ENCODE measurements at places on chromosomes 11 and 22.

DNA sequence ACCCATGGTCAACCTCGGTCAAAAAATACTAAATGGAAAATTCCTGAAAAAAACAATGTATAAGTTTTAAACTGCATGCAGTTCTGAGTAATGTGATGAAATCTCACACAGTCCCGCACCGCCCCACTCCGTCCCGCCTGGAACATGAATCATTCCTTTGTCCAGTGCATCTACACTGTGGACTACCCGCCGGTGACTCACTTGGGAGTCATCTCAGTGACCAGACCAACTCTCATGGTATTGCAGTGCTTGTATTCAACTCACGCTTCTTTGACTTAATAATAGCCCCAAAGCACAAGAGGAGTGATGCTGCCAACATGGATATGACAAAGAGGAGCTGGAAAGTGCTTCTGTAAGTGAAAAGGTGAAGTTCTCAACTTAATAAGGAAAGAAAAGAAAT is 48.8 kb downstream of the ARHGAP32 start:
- DNase-seq = peak; percentile 100

- DNase-seq = no peak
These were observed 123.4 kb downstream of the CYP2R1 start for GRCh38 chr11:14768526-14769188.

GRCh38 chr22:20587206-20587958 is 80.0 kb downstream of the MED15 start:
- DNase-seq = no peak

DNA sequence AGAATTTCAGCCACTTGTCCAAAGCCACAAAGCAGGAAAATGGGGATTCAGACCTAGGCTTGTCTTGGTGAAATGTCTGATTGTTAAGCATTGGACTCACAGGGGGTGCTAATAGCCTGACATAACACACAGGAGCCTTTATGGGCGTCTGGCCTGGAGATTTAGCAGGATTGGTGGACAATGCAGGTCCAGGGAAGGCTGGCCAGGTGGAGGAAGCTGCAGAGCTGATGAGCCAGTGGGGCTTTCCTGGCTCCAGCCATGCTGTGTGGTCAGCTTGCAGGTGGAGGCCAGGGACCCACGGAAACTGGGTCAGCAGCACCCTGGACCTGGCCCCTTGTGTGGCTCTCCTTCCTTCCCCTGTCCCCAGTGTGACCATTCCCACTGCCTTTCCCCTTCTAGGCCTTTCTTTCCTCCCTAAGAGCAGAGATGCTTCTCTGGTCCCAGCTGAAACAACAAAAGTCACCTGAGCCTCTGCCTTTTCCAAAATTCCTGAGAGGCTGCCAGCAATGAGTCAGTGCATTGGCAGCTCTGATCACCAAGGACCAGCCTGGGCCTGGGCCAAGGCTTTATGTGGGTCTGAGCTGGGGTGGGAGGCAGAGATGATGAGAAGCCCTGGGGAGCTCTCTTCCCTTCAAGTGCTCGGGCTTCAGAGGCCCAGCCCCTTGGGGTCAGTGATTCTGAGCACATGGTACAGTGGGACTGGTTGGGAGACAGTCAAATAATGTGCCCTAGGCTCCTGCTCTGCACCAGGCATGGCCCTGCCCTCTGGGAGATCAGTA is 85.2 kb downstream of the CCDC81 start:
- DNase-seq = peak; percentile 90

GRCh38 chr11:75344186-75344585 is 7.3 kb downstream of the ARRB1 start:
- no peak for DNase-seq

DNA sequence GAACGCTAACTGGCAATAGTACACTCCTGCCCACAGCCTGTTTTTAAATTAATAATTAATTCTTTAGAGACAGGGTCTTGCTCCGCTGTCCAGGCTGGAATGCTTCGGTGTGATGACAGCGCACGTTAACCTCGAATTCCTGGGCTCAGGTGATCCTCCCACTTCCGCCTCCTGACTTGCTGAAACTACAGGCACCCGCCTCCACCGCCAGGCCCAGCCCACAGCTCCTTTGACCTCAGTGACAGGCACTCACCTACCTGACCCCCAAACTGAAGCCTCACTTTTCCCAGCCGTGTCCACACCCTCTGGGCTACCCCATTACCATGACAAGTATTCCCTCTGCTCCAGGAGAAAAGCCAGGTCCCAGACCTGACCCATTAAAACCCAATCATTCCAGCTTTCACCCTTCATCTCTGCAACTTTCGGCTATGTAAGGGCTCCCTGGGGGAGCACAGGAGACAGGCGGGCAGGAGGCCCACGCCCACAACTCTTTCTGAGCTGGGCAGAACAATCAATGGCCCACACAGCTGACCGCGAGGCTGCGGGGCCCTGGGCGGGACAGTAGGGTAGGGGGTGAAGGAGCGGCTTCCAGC is 730 bp downstream of the LMNTD2 start:
- DNase-seq = no peak

DNA sequence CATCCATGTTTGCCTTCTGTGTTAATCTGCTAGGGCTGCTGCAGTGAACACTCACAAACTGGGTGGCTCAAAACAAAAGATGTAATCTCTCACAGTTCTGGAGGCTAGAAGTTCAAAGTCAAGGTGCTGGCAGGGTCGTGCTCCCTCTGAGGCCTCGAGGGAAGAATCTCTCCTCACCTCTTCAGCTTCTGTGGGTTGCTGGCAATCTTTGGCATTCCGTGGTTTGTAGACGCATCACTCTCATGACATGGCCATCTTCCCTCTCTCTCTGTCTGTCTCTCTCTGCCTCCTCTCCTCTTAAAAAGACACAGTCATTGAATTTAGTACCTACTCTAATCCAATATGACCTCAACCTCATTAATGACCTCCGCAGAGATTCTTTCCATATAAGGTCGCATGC is 78.8 kb downstream of the TSPAN18 start:
- no peak for DNase-seq

GRCh38 chr11:129933891-129934290 is 38.5 kb upstream of the NFRKB start:
- no peak for DNase-seq

DNA sequence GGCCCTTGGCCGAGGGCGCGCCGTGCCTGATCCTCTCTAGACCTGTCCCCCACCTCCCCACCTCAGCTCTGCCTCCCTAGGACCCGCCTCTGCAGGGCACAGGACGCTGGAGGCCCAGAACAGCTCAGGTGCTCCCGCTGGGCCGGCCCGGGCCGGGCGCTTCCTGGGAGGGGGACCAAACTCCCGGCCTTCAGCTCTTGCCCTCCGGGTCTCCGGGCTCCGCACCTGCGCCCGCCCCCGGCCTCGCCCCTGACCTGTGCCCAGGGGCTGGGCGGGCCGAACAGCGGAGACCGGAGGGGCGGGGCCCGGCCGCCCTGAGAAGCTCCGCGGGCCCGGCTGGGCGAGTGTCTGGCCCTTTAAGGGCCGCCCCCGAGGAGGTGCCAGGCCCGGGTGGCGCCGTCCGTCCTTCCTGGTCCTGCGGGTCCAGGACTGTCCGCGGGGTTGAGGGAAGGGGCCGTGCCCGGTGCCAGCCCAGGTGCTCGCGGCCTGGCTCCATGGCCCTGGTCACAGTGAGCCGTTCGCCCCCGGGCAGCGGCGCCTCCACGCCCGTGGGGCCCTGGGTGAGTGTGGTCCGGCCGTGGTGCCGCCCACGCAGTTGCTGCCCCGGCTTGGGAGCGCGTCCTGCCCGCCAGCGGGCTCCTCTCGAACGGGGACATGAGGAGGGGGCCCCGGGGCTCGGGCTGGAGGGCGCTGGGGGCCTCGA is at the start of gene SSH3:
TSS of gene SSH3 (plus strand) at position 399 of the 703 bp plus-strand sequence. CDS start at position 495, 96 bp downstream.
- peak; percentile 67 for DNase-seq

GRCh38 chr11:92911478-92911877 is 58.0 kb upstream of the MTNR1B start:
- DNase-seq = no peak

DNA sequence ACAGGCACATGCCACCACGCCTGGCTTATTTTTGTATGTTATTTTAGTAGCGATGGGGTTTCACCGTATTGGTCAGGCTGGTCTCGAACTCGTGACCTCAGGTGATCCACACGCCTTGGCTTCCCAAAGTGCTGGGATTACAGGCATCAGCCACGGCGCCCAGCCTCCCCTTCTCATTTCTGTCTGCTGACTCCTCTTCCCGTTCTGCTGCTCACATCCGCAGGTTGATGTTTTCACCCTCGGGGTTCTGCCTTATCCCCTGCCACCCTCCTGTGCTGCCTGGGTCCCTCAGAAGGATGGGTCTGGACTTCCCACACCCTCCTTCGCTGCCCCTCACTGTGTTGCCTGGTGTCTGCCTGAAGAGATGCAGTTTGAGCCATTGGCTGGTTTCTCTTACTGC is 19.2 kb upstream of the VSIG10L2 start:
- no peak for DNase-seq

DNA sequence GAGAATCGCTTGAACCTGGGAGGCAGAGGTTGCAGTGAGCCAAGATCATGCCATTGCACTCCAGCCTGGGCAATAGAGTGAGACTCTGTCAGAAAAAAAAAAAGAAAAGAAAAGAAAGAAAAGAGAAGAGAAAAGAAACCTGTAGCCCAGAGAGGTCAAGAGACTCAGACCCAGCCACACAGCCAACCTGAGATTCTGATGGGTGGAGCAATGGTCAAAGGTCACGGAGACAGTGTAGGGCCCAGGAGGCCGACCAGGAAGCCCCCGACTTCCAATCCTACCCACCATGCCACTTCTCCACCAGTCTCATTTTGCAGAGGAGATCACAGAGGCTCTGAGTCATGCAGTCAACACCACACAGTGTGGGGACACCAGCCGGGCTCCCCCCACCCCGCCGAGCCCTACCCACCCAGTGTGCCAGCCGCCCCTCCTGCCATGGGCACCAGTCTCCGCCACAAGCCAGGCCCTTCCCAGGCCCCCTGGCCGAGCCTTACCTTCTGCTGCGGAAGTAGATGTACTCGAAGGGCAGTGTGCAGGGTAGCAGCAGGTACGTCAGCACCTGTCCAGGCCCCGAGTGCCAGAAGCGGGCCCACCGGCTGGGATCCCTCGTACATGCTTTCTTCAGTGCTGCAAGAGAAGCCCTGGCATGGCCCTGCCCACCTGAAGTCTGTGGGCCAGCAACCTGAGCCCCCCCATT is 7.9 kb downstream of the PNPLA5 start:
- no peak for DNase-seq

DNA sequence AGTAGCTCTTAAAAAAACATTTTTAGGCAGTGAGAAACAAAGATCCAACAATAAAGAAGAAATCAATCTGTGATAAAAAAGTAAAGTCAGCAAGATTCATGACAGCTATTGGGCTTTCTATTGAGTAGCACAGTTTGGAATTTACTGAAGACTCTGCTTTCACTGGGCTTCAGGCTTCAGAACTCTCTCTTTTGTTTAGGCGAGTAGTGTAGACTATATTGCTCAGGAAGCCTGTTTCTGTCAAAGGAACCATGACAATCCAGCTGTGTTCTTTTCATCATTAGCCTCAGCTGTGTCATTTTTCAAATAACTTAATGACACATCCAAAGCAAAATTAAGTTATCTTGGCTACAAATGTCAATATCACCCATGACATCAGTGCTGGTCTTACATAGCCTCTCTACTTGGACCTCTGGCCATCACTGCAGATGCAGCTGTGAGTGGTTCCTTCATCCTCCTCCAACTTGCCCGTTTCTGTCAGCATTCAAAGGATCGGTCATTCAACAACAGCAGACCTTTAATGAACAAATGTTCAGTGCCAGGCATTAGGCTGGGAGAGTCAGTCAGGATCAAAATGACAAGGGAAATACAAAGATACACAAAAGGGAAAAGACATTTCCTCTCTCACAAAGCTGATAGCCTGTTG is 332.8 kb upstream of the MTNR1B start:
- DNase-seq = no peak

DNA sequence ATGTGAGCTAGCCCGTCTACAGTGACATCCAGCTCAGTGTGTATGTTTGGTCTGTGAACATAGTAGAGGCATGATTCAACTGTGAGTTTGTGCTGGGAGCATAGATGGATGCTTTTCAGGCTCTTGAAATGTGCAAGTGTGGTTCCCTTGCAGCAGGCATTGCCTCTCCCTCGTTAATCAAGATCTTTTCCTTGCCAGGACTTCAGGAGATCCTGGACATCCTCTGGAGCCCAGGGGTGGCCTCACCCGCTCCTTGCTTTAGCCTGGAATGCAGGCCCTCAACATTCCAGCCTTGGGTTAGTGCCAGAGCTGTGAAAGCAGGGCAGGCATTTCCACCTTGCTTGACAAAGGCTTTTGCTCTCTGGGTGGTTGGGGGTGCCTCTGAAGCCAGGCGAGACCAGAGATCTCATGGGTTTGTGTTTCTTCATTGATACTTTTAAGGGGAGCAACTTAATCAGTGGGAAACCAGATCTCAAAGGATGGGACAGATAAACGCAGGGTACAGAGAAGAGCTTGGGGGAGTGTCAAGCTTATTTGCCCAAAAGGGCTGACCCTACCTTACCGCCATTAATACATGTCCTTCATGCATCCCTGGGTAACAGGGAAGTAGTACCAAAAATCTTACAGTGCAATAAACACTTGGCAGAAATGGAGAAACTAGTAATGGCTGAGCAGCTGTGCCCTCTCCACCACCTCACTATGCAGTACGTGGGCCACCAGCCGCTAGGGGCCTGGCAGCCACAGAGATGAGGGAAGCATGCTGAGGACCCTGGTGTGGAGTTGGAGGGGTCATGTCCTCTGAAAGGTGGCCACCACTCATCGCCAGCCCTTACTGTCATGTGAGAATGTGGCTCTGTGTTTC is 72.1 kb downstream of the PTPRJ start:
- DNase-seq = peak; percentile 60

DNA sequence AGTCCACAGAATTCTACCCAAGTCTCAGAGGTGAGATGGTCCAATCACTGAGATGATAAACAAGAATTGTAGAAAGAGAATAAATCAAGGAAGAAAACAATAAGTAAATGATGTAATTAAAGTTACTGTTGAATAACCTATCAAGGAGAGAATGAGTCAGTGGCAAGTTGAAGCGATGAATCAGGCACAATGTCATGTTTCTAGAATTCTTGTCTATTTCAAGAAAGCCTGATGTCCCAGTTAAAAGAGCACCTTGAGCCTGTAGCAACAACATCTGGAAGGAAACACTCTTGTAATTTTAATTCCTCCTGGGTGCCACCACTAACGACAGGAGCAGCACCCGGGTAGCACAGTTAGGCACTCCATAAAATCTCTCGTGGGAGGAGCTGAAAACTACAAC is 67.9 kb upstream of the SLC35C1 start:
- no peak for DNase-seq

DNA sequence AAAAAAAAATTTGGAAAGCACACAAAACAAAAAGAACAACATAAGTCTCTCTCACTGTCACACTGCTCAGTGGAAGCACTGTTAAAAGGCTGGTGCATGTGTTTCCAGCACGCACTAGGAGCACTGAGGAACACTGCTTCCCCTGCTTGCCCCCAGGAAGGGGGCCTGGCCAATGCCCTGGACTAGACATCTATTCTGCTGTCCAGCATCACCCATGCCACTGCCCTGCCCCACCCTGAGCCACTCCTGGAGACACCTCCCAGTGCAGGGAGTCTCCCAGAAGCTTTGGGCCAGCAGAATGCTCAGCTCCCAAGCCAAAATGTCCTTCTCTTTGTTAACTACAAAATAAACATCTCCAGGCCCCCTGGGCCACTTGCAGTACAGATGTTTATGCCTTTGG is 49.7 kb upstream of the EMID1 start:
- DNase-seq = no peak
